CD4-positive, alpha-beta T cell treated with Interleukin-10 for 1 hour (primary cell): ENCODE measurements at places on chromosomes 16 and 17.

GRCh38 chr16:353404-354290 is 1.1 kb upstream of the AXIN1 start:
- DNase-seq: no peak

DNA sequence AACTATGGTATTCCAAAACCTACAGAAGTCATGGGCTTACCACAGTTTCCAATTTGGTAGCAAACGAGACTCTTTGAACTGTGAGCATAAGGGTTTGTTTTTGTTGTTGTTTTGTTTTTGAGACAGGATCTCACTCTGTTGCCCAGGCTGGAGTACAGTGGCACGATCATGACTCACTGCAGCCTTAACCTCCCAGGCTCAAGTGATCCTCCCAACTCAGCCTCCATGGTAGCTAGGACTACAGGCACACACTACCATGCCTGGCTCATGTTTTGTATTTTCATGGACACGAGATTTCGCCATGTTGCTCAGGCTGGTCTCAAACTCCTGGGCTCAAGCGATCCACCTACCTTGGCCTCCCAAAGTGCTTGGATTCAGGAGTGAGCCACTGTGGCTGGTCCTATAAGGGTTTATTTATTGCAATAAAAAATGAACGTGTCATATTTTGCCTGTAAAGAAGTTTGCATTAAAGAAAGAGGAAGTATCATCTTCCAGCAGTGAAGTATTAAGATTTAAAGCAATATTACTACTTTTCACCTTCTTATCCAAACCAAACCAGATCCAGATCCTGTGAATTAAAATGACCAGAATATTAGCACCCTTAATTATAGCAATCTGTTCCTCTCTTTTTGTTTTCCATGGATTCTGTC is 37.2 kb downstream of the KCNJ2 start:
- DNase-seq: no peak

GRCh38 chr16:78957317-78958100 is 643.0 kb downstream of the MAF start:
- DNase-seq: peak; percentile 15

DNA sequence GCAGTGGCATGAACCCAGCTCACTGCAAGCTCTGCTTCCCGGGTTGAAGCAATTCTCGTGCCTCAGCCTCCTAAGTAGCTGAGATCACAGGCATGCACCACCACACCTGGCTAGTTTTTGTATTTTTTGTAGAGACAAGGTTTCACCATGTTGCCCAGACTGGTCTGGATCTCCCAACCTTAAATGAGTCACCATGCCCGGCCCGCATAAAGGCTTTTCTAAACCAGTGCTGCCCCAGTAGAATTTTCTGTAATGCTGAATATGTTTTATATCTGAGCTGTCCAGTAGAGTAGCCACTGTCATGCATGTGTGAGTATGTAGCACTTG is 36.9 kb upstream of the WSB1 start:
- no peak for DNase-seq

GRCh38 chr16:14600164-14600563 is 29.9 kb downstream of the PARN start:
- peak; percentile 24 for DNase-seq

DNA sequence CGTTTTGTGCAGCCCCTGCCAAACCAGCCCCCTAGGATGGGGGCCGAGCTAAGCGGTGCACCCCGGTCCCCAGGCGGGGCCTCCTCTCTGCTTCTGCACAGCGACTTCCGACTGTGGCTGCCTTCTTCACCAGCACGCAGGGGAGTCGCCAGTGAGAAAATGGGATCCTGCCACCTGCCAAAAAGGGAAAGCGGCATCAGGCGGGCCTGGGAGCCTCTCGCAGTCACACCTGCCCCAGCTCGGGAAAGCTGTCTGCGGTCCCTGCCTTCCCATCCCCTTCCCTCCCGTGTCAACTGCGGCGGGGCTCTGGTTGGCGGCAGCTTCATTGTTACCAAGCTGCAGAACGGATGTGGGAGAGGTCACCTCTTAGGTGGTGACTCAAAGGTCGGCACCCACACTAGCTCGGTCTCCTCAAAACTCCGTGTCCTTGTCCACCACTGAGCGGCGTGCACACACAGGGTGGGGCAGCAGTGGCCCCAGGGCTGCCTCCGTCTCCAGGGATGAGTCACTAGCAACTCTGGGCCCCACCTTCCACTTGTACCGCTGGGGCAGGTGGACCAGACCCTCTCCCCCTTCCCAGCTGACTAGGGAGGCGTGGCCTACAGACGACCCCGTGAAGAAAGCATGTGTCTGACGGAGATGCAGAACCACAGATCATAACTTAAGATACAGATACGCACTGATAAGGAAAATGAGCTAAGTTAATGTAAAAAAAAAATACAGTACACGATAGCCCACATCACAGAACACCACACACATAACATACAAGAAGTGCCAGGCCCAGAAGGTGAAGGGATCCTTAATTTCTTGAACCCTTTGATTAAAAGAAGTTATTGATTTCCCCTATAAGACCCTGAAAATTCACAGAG is 1.5 kb upstream of the PCYT2 start:
- no peak for DNase-seq

- DNase-seq: no peak
Measured at GRCh38 chr17:62592341-62593099, 35.0 kb upstream of the MRC2 start.

DNA sequence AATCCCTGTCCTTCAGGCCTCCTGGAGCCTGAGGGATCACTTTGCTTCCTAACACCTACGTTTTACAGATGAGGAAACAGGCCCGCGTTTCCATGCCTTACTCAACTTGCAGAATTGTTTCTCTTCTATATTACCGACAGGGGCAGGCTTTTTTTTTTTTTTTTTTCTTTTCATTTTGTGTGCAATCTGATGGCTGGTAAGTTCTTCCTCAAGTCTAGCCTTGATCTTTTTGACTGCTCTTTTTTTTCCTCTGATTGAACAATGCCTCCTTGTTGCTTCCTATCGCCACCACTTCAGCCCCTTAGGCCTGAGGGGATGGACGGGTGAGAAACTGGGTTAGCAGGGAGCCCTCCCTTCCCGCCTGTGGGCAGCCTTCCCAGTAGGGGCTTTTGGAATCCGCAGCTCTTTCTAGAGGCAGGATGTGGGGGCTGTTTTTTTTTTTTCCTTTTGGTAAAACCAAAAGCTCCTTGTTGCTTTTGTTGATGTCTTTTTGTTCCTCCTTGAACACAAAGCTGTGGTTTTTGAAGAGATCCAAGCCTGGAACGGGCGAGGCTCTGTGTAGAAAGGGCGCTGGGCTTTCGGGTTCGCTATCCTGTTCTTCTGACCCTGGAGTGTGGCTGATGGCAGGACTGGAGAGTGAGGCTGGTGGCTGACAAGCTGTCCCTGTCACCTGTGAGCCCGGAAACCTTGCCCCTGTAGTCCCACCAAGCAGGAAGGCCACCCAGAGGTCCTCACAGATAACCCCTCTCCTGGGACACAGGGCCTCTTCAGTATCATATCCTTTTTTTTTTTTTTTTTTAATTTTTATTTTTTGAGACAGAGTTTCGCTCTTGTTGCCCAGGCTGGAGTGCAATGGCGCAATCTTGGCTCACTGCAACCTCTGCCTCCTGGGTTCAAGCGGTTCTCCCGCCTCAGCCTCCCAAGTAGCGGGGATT is 14.0 kb downstream of the LASP1 start:
- DNase-seq: no peak

- no peak for DNase-seq
Measured at GRCh38 chr17:13690806-13691205, 89.1 kb upstream of the HS3ST3A1 start.

DNA sequence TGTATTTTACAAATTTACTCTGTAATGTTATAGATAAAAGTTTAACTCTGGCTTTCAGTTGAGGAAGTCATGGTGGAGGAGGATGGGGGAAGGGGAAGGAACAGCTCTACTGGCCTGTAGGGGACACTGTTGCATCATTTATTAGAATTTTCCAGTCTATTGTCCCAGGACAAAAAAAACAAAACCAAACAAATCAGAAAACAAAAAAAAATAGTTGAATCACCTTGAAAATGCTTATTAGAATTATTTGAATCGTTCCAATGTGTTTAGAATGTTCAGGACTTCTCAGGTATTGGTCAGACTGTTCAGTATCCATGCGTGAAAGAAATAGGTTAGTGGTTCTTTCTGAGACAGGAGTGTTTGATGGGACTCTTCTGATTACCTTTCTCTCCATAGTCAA is 242.0 kb downstream of the FTO start:
- DNase-seq: peak; percentile 21

- no peak for DNase-seq
Measured at GRCh38 chr17:82391496-82392066, 20.0 kb downstream of the UTS2R start.

- peak; percentile 70 for DNase-seq
Measured at GRCh38 chr16:89192956-89193575, 7.3 kb downstream of the SLC22A31 start.

GRCh38 chr16:935684-936083 is 35.1 kb downstream of the LMF1 start:
- DNase-seq: no peak

DNA sequence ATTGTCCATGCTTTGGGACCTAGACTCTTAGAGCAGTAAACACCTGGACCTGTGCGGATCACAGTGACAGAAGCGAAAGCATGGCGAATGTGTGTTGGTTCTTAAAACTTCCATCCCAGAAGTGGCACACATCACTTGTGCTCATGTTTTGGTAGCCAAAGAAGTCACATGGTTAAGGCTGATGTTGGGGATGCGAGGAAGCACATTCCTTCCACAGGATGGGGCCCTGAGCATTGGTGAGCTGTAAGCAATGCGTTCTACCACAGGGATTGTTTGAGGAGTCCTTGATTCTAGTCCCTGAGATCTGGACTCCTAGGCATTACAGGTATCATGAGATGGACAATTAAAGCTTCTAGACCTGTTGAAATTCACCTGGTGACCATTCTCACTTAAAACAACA is 375.9 kb downstream of the UTP18 start:
- DNase-seq: no peak

DNA sequence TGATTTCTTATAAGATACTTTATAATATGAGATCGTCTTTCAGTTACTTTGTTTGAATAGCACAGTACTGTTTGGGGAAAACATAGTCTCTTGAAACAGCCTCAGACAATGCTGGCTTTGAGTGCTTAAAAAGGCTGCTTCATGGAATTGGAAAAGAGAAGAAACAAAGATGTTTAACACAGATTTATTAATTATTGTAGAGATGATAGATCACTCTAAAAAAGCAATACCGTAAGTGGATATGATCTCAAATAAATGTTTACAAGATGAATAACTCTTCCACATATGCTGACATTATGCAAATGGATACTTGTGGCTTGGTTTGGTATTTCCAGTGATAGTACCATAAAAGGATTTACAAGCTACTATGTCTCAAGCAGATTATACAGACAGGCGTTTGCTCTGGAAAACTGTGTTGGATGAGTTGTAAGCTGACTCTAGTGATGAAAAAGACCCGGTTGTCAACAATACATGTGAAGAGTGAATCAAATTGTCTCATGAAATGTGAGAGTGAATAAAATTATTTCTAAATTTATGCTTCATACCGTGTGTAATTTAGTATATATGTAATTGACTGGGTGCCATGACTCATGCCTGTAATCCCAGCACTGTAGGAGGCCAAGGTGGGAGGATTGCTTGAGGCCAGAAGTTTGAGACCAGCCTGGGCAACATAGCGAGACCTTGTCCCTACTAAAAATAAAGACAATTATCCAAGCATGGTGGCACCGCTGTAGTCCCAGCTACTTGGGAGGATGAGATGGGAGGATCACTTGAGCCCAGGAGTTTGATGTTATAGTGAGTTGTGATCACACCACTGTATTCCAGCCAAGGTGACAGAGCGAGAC is 105.4 kb downstream of the FTO start:
- no peak for DNase-seq

- DNase-seq: no peak
Measured at GRCh38 chr17:57808882-57809281, 41.0 kb downstream of the MRPS23 start.

GRCh38 chr16:56841233-56841632 is 23.8 kb upstream of the SLC12A3 start:
- DNase-seq: no peak

- peak; percentile 28 for DNase-seq
Measured at GRCh38 chr17:73546770-73547536, 97.3 kb downstream of the SDK2 start.

DNA sequence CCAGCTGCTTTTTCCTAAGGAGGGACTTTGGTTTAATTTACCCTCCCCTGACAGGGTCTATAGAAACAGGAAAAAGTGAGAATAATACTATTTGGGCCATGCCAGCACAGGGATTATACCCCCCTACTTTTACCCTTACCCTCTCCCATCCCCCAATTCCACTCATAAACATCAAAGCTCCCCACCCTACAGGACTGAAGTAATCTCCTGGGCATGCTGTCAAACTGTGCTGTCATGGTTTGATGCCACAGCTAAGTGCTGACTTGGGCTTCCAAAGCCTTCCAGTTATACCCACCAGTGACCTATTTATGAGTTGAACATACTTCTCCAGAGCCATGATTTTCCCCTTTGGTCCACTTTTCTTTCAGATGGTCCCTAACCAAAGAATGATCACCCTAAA is 12.8 kb downstream of the PHF12 start:
- DNase-seq: no peak

- DNase-seq: no peak
Measured at GRCh38 chr17:40614431-40615067, 33.1 kb downstream of the SMARCE1 start.

DNA sequence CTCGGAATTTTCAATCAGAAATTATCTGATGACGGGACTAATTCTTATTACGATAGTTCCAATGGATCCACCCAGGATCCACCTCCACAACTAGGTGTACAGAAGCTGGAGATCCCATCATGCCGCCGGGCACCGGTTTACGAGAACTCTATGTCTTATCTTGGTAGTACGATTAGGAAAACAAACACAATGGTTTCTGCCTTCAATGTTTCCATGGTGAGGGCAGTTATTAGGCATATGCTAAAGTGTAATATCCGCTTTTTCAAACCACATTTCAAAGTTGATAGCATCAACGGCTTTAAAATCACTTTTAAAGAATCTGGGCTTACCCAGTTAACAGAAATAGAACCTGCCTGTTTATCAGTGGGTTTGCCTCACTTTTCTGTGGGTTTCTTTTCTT is 705.7 kb downstream of the MAF start:
- DNase-seq: peak; percentile 74

DNA sequence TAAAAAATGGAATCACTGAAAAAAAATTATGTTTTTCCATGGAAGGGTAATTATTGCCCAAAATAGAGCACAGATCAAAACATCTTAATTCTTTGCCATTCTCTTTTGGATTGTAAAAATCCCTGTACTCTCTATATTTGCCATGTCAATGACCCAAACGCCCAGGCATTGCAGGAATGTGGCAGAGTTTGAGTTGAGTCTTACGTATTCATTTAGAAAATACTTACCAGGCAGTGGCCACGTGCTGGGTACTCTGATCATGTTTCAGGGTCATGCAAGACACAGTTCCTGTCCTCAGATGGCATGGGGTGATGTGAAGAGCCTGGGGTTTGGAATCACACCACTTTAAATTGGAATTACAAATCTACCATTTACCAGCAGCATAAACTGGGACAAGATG is 267.7 kb downstream of the ABCC12 start:
- no peak for DNase-seq

GRCh38 chr16:67445913-67446907 is 15.3 kb downstream of the HSD11B2 start:
- DNase-seq: no peak

- DNase-seq: no peak
Measured at GRCh38 chr17:72900654-72900971, 191.9 kb downstream of the SLC39A11 start.

- peak; percentile 51 for DNase-seq
Measured at GRCh38 chr17:79844869-79845600, 5.8 kb upstream of the CBX4 start.
